ENCODE measurements at places on chromosomes 5 and 9.

DNA sequence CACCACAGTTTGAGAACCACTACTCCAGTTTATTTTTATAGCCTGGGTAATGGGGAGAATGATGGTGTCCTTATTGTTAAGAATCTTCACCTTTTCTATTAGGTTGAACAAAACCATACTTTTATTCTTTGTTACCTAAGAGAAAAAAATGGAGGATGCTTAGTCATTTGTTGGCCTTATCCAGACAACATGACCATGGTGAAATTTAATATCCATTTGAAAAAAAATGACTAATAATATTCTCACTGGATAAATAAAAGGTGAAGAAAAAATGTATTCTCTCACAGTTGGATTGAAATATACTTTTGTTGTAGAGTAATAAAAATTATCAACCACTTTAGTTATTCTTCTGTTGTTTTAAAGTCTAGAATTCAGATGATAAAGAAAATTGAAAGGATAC, 5.8 kb upstream of the CCNH start:
- no peak for DNase-seq

- no peak for DNase-seq
These were observed 2.5 kb downstream of the KDM3B start for GRCh38 chr5:138354926-138355378.

- DNase-seq = no peak
These were observed 39.0 kb upstream of the CACNA1B start for GRCh38 chr9:137838576-137838975.

GRCh38 chr5:126988021-126988569, 42.3 kb downstream of the MARCHF3 start:
- DNase-seq = no peak

DNA sequence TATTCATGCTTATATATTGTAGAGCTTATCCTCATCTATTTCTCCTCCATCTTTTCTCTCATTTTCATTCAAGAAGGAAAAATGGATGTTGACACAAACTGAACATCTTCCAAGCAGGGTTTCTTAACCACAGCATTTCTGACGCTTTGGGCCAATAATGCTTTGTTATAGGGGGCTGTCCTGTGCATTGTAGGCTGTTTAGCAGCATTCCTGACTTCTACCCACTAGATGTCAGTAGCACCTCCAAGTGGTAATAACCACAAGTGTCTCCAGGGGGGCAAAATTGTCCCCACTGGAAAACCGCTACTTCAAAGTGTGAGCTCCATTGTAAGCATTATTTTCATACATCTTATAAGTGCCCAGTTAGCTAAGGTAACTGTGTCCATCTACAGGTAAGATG, 2.6 kb upstream of the TXNDC8 start:
- DNase-seq = no peak

Data from H1 (cell line).